Adrenal gland (tissue), 19 donors: ENCODE measurements at places on chromosomes 3 and 15. TPM values are rescaled to one million over a fixed set of nuclear protein-coding genes. Genes with fewer than 3 reads are reported as not detected.

Gene OSTN
- total RNA-seq: not detected

Gene HRG
- not detected for total RNA-seq

DNA sequence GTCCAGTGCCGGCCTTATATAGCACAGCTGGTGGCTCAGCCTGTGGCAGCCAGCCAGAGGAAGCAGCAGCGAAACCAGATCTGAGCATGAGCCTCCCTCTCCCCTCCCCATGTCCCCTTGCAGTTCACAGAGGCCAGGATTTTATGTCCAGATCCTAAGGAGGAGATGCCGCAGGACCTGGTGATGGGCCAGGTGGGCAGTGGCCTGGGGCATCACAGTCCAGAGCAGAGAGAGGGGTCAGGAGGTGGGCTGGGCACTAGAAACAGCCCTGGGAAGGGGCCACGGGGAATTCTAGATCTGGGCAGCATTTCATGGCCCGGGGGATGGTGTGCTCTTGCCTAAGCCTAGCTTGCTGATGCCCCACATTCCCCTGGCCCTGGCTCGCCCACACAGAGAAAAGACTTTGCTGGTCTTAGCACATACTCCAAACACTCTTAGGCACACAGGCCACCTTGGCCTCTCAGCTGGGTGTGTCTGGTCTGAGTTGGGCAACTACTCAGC is 259 bp upstream of the CILP start:
- peaks cover 7% of the 10 kb centered on the region for H3K4me1 ChIP-seq
- H3K27me3 ChIP-seq: no peaks in the 10 kb centered on the region

Gene IGSF11
- 12.0 TPM for total RNA-seq

GRCh38 chr3:85539232-85539631 is 580.4 kb downstream of the CADM2 start:
- DNase-seq: no peak
- H3K27me3 ChIP-seq: no peaks in the 10 kb centered on the region
- H3K36me3 ChIP-seq: no peaks in the 10 kb centered on the region
- no peaks in the 10 kb centered on the region for H3K4me1 ChIP-seq

- no peaks in the 10 kb centered on the region for H3K27me3 ChIP-seq
- no peak overlapping the region for H3K27ac ChIP-seq
- H3K36me3 ChIP-seq: no peaks in the 10 kb centered on the region
- H3K4me3 ChIP-seq: no peak overlapping the region
- peaks cover 12% of the 10 kb centered on the region for H3K4me1 ChIP-seq
Observed at GRCh38 chr3:114152519-114153151, 26.2 kb downstream of the DRD3 start.

Gene SLC6A20
- total RNA-seq: not detected

Gene SLC24A5
- total RNA-seq: not detected

GRCh38 chr3:122458992-122459391 is 43.1 kb upstream of the WDR5B start:
- H3K27ac ChIP-seq: no peak overlapping the region
- no peak overlapping the region for H3K4me3 ChIP-seq
- no peaks in the 10 kb centered on the region for H3K36me3 ChIP-seq
- no peak for DNase-seq

GRCh38 chr3:37588758-37589157 is 272.9 kb upstream of the CTDSPL start:
- H3K27ac ChIP-seq: no peak overlapping the region
- H3K4me3 ChIP-seq: no peak overlapping the region
- no peak for DNase-seq
- H3K27me3 ChIP-seq: no peaks in the 10 kb centered on the region

GRCh38 chr3:193085655-193086054 is 155.4 kb upstream of the PLAAT1 start:
- H3K4me3 ChIP-seq: no peak overlapping the region
- peaks cover 4% of the 10 kb centered on the region for H3K27me3 ChIP-seq
- no peak for DNase-seq
- no peaks in the 10 kb centered on the region for H3K4me1 ChIP-seq
- no peak overlapping the region for H3K27ac ChIP-seq
- H3K36me3 ChIP-seq: no peaks in the 10 kb centered on the region

Gene CAV3
- total RNA-seq: not detected

DNA sequence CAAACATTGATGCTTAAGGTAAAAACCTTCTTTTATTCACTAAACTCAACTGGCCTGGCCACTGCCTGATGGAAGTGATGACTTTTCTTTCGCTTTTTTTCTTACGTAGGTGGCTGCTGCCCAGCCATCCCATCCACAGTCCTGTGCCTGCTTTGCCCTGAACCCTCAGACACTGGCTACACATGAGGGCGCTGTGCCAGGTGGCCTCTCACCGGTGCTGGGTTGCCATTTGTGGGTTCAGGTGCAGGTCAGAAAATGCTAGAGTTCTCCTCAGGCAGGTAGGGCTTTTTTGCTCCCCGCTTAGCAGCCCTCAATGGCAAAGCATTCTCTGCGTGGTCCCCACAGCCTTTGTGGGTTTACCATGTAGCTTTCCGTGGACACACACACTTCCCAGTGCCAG is 88.3 kb upstream of the PRR23E start:
- no peaks in the 10 kb centered on the region for H3K36me3 ChIP-seq
- no peak overlapping the region for H3K4me3 ChIP-seq
- H3K27ac ChIP-seq: no peak overlapping the region

DNA sequence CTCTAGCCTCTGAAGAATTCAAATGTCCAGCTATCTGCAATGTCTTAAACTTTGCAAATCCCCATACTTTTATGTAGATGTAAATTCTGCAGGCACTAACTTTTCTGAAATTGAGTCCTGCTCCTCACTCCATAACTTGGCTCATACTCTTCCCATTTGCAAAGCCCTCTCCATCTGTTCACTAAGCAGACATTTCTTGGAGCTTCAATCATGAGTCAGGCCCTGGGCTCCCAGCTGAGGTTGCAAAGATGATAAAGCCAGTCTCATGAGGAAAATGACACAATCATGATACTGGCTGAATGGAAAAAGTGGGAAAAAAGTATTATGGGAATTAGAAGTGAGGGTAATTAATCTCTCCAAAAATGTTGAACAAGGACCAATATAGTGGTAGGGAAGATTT is 507.6 kb downstream of the NR2F2 start:
- H3K27ac ChIP-seq: no peak overlapping the region
- no peaks in the 10 kb centered on the region for H3K27me3 ChIP-seq
- no peak for DNase-seq
- no peak overlapping the region for H3K4me3 ChIP-seq
- H3K36me3 ChIP-seq: no peaks in the 10 kb centered on the region

DNA sequence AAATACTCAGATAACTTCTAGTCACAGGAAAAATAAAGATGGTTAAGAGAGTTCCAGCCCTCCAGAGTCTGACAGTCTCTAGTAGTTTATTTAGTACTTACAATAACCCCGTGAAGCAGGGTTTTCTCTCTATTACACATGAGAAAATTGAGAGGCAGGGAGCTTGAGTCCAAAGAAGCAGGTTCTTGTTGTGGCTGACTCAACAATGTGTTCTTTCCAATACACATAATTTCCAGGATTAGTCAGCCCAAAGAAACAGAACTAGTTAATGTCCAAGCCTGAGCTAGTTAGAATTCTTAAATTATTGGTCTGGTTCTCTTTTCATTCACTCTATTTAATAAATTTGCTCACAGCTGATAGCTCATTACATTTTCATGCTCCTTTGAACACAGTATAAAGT is 49.9 kb downstream of the ALDH1A2 start:
- H3K4me1 ChIP-seq: no peaks in the 10 kb centered on the region
- no peak overlapping the region for H3K27ac ChIP-seq
- H3K36me3 ChIP-seq: no peaks in the 10 kb centered on the region
- H3K27me3 ChIP-seq: no peaks in the 10 kb centered on the region

Gene DISP2
- 0.42 TPM for total RNA-seq

Gene HGD
- 0.52 TPM for total RNA-seq

GRCh38 chr3:43727930-43728329 is 37.2 kb downstream of the ABHD5 start:
- no peaks in the 10 kb centered on the region for H3K27me3 ChIP-seq
- H3K27ac ChIP-seq: no peak overlapping the region
- no peak overlapping the region for H3K4me3 ChIP-seq
- H3K4me1 ChIP-seq: no peaks in the 10 kb centered on the region
- DNase-seq: no peak
- no peaks in the 10 kb centered on the region for H3K36me3 ChIP-seq

DNA sequence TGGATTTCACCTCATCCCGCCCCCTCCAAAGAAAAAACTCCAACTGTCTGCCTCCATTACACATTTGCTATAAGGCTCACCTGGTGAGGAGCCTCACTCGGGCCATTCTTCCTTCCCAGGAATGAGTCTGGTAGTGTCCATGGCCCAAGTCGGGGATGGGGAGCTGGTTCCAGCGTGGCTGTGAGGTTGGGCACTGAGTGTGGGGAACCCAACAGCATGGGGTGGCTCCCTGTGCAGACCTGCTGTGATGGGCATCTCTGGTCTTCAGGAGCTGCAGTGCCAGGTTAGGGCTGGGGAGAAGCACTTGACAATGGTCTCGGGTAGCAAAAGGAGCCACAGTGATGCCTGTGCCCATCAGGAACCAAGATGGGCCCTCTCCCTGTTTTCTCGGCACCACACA is 39.2 kb downstream of the TMEM158 start:
- H3K4me3 ChIP-seq: no peak overlapping the region
- DNase-seq: no peak
- peaks cover 4% of the 10 kb centered on the region for H3K4me1 ChIP-seq
- no peak overlapping the region for H3K27ac ChIP-seq
- H3K36me3 ChIP-seq: no peaks in the 10 kb centered on the region

Gene PLA2G4F
- not detected for total RNA-seq

GRCh38 chr3:115638991-115639390 is 15.7 kb downstream of the GAP43 start:
- H3K4me3 ChIP-seq: no peak overlapping the region
- H3K27ac ChIP-seq: no peak overlapping the region
- no peaks in the 10 kb centered on the region for H3K36me3 ChIP-seq
